ENCODE measurements at places on chromosomes 2 and 18.

DNA sequence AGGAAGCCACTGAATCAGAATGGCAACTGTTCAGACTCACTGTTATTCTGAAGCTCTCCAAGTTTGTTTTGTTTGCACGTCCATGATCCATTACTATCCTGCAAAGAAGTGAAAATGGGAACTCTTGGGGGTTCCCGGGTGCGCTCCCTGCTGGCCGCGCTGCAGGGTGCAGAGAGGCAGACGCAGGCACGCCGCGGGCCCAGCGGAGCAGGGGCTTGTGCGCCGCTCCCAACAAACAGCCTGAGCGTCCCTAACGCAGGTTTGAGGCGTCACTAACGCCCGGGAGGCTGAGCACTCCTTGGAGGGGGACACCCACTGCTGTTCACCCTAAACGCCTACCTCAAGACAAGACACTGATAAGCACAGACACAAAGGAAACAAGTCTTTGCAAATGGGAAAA is 14.3 kb upstream of the PIEZO2 start:
- DNase-seq = no peak

GRCh38 chr2:209564816-209565215 is 141.0 kb downstream of the MAP2 start:
- no peak for DNase-seq

DNA sequence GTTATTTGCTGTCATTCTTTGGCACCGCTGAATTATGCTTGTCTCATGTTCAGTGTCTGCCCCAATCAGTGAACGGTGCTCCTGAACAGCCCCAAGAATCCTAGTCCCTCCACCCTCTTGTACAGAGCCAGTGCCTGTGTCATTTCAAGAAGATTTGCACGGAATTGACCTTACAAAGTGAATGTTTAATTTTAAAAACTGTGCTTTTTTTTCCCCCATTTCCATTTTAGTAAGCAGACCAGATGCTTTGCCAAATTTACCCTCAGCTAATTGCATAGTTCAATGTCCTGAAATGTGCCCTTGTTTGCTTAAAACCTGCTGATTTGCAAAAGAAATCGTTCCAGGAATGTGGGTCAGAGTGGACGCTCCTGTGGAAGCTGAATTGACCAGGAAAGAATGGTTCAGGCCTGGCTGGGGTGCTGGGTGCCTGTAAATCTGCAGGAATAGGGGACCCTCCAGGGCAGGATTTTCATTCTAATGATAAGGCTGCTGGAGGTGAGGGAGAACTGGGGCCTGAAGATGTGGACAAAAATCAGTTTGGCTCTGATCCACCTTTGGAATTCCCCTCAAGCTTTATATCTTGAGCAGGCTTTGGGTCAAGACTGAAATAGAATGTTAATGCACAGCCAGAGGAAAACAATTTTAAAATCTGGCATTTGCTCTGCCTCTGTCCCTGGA is 20.1 kb downstream of the TMEM17 start:
- no peak for DNase-seq

DNA sequence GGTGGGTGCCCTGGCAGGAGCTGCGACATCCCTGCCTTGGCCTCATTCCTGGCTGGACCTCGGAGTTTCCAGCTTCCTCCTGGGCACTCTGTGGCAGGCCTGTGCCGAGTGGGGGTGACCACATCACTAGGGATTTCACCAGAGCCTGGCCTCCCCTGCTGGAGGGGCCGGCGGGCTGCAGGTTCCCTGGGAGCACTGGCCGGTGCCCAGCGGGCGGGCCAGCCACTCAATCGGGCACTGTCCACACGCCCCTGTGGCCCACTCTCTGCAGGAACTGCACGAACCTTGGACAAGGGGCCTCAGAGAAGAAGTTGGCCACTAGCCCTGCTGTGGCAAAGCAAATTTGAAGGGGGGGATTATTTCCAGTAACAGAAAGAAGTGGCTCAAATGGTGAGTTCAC is 110.7 kb upstream of the APCDD1 start:
- DNase-seq = no peak

GRCh38 chr2:26696351-26696816 is 3.9 kb downstream of the KCNK3 start:
- no peak for DNase-seq
